Fibroblast of lung (primary cell): ENCODE measurements at places on chromosomes 16 and 17. TPM values are rescaled to one million over a fixed set of nuclear protein-coding genes. Genes with fewer than 3 reads are reported as not detected.

GRCh38 chr16:83137894-83138293, 511.1 kb downstream of the CDH13 start:
- H3K36me3 ChIP-seq, result no peaks in the 10 kb centered on the region
- DNase-seq, result no peak
- H3K4me3 ChIP-seq, result peak overlapping the region; percentile 57
- H3K27me3 ChIP-seq, result no peaks in the 10 kb centered on the region
- H3K27ac ChIP-seq, result peak overlapping the region; percentile 56

GRCh38 chr16:66365651-66366050, 840 bp upstream of the CDH5 start:
- H3K36me3 ChIP-seq, result no peaks in the 10 kb centered on the region
- peak; percentile 50 for DNase-seq
- H3K4me3 ChIP-seq, result no peak overlapping the region

DNA sequence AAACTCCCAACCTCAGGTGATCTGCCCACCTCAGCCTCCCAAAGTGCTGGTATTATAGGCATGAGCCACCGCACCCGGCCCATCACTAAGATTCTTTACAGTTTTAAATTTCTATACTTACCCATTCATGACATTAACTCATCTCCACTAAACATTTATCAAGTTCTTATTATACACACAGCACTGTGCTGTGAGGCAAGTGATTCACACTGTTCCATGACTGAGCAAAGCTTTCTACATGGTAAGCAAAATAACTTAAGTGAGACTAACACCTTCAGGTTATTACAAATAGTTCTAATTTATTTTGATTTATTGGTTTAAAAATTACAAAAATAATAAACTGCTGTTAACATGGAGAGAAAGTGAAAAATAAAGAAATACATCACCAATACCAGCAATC, 33.5 kb downstream of the MARVELD3 start:
- DNase-seq, result no peak
- no peaks in the 10 kb centered on the region for H3K4me1 ChIP-seq
- no peak overlapping the region for H3K4me3 ChIP-seq
- no peak overlapping the region for H3K27ac ChIP-seq
- no peaks in the 10 kb centered on the region for H3K27me3 ChIP-seq

- peak overlapping the region; percentile 75 for H3K27ac ChIP-seq
- H3K4me1 ChIP-seq, result peaks cover 3% of the 10 kb centered on the region
- no peaks in the 10 kb centered on the region for H3K27me3 ChIP-seq
- H3K4me3 ChIP-seq, result peak overlapping the region; percentile 63
- DNase-seq, result no peak
Observed at GRCh38 chr17:76104140-76104895, 731 bp upstream of the EXOC7 start.

- H3K27me3 ChIP-seq, result no peaks in the 10 kb centered on the region
- peaks cover 27% of the 10 kb centered on the region for H3K36me3 ChIP-seq
- H3K27ac ChIP-seq, result peak overlapping the region; percentile 54
- no peak for DNase-seq
Observed at GRCh38 chr16:16095646-16096045, 127.6 kb downstream of the ABCC6 start.

CASKIN2 gene
- polyA plus RNA-seq, result 3.4 and 4.5 TPM in 2 replicates

CBX2 gene
- 0.77 and 1.3 TPM in 2 replicates for polyA plus RNA-seq
